ENCODE measurements at places on chromosomes 7 and 10.

- DNase-seq, result no peak
These were observed 18.2 kb downstream of the FAM25A start for GRCh38 chr10:87038286-87038717.

- no peak for DNase-seq
These were observed 71.2 kb downstream of the FANK1 start for GRCh38 chr10:125967533-125967932.

GRCh38 chr7:151012031-151012692, 12.1 kb downstream of the ATG9B start:
- DNase-seq, result no peak

DNA sequence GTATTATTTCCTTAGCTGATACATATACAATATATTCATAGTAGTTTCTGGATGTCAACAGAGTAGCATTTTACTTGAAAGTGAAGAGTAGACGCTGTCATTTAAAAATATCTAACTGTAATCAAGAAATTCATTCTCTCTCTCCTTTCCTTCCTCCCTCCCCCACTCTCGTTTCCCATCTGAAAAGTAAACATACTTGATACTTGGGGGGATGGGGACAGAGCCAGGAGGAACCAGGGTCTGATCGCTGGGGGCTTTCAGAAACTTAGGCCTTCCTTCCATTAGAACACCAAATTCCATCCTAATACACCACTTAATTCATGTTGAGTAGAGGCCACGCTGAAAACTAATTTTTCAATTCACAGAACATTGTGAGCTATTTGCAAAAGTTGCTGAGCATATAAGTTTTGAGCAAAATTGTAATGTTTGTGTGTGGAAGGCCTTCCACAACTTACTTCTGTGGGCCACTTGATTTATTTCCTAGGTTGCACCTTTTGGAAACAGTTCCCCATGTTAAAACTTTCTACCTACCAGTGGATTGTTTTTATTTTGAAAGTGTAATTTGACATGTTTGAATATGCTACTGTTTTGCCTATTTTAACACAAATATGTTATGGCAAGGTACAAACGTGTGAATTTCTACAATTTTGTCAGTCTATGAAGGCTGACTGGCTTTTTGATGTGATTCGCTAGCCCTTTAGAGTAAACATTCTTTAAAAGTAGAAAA, 35.2 kb downstream of the CNPY1 start:
- DNase-seq, result no peak

DNA sequence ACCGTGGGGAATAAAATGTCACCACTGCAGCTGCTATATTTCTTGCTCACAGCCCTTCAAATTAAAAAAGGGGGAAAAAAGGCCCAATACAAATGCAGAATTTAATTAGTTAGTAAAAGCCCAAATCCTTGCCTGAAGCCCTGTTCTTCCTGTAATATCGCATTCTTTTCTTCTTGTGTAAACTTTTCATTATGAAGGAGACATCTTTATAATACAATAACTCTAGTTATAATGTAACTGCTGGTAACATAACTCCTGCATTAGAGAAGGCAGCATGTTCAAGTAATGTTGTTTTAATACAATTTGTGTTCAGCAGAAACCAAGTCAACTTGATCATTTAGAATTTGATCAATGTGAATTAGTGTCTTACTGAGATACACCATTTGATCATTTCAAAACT, 250.9 kb downstream of the CHCHD3 start:
- no peak for DNase-seq

GRCh38 chr10:2244471-2244870, 507.1 kb upstream of the ADARB2 start:
- DNase-seq, result no peak

DNA sequence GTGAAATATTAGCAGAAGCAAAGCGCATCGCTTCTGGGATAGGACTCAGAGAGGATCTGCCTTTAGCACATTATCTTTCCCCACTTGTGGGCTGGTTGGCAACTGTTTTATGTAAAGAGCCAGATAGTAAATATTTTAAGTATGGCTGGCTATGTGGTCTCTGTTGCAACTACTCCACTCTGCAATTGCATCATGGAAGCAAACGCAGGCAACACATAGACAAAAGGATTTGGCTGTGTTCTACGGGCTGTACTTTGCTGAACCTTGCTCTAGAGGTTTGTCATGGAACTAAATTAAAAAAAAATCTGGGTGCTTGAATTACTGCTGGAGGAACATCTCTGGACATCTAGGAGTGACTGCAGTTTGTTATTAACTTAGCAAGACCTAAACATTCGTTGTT, 307.8 kb upstream of the TPK1 start:
- no peak for DNase-seq

- no peak for DNase-seq
These were observed 166.0 kb downstream of the PIP4K2A start for GRCh38 chr10:22548344-22548743.

DNA sequence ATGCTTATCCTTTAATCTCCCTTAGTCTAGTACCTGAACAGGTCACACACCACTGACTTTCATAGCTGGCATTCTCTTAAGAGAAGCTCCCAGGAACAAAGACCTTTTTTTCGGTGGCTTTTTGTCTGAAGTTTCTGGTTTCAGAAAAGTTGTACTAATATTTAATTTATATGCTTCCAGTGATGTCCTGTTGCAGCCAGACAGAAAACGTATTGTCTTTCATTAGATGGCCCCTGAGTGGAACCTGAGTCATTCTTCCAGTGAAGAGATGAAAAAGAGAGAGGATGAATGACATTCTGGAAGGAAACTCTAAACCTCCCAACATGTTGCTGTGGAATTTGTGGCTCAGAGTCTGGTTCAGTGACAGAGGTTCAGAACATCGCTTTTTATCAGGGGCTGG, 274.8 kb upstream of the TAC1 start:
- no peak for DNase-seq

DNA sequence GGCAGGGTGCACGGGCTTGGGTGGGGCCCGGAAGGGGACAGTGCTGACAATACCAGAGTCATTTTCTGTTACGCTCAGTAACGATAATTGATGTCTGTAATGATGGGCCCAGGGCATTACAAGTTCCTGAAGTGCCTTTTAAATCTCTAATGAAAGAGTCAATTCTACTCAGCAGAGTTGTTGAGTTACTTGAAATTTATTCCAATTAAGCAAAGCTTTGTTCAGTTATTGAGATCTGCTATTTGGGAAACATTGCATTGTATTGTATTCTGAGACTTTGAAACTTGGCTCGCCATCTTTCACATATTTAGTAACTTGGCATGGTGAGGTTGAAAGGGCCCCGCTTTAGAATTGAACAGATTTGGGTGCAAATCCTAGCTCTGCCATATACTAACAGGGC, 34.7 kb downstream of the MINDY4 start:
- no peak for DNase-seq

DNA sequence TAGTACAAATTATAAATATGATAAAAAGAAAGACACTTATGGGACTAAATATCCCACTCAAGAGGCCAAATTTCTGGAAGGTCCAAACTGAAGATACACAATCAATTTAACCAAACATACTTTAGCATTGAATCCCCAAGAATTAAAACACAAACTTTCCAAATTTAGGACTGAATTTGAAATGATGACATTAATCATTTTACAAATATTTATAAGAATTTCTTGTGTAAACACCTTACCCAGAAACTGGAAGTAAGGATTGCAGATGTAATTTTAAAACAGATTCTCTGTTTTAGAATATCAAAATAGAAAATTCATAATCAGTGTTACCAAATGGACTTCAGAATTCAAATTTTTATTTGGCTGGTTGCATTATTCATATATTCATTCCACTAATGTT, 588.2 kb upstream of the KCND2 start:
- DNase-seq, result no peak

Data from effector CD4-positive, alpha-beta T cell (primary cell).